Fibroblast of skin of left biceps (primary cell): ENCODE measurements at places on chromosomes 13 and 19.

DNA sequence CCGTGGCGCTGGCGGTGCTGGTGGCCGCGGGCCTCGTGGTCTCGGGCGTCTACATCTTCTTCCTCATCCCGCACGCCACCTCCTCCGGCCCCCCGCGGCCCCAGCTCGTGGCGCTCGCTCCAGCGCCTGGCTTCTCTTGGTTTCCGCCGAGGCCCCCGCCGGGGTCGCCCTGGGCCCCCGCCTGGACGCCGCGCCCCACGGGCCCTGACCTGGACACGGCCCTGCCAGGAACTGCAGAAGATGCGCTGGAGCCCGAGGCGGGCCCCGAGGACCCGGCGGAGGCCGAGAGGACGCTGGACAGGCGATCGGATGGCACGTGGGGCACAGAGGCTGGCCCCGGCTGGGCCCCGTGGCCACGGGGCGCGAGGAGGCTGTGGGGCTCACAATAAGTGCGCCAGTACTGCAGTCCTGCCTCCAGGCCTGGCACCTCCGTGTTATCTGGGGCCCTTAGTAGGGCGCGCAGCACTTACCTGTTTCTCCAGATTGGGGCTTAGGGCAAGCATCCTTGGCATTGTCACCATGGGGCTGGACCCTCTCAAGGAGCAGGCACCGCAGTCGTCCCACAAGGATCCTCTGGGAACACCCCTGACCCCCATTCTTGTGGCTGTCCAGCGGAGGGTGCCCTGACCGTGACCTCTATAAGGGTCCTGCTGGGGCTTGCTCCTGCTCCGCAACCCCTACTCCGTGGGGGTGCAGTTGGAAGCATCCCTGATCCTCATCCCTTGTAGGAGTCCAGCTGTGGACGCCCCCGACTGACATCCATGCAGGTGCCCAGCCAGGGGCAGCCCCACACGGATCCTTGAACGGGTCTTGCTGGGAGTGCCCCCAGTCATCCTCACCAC lies 1.5 kb downstream of the RNF225 start:
- no peak for DNase-seq

DNA sequence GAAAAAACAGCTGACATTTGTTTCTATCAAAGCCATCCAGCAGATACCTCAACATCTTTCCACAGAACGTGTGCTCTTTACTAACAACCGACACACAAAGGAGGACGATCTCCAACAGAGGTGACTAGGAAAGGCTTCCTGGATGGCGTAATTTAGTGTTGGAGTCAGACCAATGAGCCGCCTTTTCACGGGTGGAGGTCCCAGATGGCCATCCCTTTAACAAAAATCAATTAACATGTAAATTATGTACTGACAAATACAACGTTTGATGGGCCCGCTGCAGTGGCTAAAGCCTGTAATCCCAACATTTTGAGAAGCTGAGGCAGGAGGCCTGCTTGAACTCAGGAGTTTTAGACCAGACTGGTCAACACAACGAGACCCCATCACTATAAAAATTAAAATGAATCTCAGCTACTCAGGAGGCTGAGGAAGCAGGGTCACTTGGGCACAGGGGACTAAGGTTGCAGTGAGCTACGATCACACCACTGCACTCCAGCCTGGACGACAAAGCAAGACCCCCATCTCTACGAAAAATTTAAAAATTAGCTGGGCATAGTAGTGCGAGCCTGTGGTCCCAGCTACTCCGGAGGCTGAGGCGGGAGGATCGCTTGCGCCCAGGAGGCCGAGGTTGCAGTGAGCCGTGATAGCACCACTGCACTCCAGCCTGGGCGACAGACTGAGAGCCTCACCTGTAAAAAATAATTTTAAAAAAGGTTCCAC lies 1.2 kb upstream of the DPY19L3 start:
- no peak for DNase-seq

GRCh38 chr19:4732680-4733114 lies 9.1 kb upstream of the DPP9 start:
- no peak for DNase-seq

DNA sequence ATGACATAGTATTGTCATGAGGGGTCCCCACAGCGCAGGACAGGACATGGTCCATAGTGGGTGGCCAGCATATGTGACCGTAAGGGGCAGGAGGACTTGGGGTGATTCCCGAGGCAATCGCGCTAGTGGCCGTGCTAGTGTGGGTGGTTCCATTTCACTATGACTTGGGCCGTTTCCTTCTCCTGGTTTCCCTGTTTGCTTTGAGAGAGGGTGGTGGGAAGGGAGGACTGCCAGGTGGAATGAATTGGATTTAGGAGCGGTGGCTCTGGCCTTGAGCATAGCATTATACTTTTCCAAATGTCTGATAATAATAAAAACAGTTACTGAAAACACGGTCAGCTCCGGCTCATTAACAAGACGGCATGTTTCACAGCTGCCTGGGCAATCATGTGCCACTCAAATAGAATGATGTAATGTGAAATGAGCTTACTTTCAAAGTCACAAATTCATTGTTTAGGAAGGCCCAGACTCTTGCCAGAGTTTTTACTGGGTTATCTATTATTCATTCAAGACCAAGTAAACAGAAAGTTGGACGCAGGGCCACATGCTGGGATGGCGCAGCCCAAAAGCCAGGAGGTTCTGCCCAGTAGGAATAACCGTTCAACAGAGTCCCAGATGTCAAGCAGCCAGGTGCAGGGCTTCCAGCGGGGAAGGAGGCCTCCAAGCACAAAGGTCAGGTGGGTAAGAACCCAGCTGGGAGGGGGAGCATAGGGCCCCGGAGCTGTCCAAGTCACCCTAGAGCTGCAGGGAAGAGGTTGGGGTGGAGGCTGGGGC lies 19.6 kb upstream of the SLC15A1 start:
- no peak for DNase-seq

GRCh38 chr19:44617110-44617880 lies 3.9 kb downstream of the IGSF23 start:
- DNase-seq = no peak

DNA sequence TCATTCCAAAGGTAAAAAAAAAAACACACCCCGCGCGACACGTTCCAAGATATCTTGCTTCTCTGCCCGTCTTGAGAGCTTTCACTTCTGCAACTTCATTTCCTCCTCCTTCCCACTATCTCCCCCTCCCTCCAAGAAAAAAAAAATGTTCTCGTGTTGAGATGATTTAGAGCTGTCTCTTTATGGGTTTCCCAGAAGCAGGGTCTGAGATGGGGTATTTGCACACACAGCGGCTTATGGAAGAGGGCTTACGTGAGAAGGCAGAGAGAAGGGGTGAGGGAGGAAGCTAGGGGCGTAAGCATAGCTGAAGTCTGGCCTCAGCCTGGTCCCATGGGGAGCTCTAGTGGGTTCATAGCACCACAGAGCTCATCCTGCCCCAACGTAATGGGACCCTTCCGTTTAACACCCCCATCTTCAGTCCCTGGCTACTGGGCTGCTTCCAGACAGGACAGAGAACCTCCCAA lies 31.3 kb upstream of the USE1 start:
- DNase-seq = no peak

- DNase-seq = peak; percentile 76
Observed at GRCh38 chr19:45645631-45646344, 6.6 kb upstream of the EML2 start.

DNA sequence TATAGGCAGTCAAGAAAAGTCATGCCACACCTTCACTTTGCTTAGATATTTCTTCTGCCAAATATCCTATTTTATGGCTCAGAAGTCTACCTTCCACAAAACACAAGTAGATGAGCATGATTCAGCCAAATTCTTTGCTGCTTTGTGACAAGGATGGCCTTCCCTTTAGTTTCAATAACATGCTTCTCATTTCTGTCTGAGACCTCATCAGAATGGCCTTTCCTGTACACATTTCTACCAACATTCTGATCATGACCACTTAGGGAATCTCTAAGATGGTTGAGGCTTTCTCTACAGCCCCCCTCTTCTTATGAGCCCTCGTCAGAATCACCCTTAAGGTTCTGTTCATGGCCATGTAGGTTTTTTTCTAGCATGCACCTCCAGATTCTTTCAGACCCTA lies 96.2 kb downstream of the COL4A2 start:
- DNase-seq = no peak

DNA sequence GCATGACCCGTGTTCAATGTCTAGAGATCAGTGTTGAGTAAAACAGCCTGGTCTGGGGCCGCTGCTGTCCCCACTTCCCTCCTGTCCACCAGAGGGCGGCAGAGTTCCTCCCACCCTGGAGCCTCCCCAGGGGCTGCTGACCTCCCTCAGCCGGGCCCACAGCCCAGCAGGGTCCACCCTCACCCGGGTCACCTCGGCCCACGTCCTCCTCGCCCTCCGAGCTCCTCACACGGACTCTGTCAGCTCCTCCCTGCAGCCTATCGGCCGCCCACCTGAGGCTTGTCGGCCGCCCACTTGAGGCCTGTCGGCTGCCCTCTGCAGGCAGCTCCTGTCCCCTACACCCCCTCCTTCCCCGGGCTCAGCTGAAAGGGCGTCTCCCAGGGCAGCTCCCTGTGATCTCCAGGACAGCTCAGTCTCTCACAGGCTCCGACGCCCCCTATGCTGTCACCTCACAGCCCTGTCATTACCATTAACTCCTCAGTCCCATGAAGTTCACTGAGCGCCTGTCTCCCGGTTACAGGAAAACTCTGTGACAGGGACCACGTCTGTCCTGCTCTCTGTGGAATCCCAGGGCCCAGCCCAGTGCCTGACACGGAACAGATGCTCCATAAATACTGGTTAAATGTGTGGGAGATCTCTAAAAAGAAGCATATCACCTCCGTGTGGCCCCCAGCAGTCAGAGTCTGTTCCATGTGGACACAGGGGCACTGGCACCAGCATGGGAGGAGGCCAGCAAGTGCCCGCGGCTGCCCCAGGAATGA lies 1.5 kb upstream of the CEACAM5 start:
- DNase-seq = no peak

DNA sequence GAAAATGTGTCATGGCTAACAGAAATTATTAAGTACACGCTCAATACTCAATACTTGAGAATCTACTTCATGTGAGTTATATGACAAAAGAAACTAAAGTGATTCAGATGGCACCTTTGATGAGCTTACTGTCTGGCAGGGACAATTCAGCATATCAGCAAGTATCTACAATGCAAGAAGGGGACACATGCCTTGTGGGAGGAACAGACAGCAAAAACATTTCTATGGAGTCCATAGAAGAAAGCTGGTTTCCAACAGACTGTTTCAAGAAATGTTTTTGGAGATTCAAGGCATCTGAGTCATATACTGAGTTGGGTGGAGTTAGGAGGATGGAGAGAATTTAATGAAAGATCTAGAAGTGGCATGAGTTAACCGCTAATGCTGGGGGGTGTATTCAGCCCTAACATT lies 54.7 kb downstream of the MBNL2 start:
- no peak for DNase-seq

DNA sequence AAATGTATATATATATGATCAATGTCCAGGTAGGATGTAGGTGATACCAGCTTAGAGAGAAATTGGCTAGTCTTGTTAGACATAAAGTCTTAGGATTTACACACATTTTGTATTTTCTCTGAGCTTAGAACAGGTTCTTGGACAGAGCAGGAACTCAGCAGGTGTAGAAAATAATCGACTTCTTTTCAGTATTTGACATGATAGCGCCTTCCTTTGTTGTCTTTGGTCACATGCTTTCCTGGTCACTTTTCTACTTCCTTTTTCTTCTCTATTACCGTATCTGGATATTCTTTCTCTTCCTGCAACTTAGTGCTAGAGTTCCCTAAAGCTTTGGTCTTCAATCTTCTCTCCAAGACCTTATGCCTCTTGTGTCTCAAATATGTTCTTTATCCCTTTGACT lies 107.4 kb downstream of the LRCH1 start:
- DNase-seq = no peak

DNA sequence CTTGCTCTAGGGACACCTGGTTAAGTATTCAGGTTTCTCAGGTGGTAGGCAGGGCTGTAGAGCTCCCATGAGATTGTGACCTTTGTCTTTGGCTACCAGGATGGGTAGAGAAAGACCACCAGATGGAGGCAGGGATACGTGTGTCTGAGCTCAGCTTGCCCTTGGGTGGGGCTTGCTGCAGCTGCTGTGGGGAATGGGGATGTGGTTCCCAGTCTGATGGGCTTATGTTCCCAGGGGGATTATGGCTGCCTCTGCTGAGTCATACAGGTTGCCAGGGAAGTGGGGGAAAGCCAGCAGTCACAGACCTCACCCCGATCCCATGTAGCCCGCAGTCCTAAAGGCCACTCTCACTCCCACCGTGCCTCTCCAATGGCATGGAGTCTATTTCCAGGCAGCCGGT lies 659.9 kb upstream of the KLF12 start:
- no peak for DNase-seq

GRCh38 chr13:73720216-73720840 lies 413.9 kb downstream of the KLF12 start:
- DNase-seq = no peak

DNA sequence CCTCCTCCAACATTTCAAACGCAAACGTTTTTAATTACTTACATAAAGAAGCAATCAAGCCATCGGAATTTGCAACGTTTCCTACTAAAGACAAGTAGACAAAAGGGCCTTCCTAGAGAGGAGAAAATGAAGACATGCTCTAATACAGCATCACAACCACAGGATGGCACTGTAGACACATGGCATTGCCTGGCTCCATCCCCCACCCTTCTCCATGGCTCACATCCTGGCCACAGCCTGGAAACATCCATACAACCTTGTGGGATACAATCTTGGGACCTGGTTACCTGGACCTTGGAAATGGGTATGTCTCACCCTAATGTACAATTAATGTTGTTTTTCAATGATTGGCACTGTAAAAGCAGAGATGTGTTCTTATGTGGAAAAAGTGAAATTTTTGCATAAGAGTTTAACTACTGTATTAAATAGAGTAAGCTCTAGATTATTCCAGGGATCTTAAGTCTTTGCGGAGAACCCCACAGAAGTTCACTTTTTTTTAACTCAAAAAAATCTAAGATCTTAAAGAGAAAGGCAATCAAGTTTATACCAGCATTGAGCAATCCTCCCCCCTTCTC lies 21.5 kb downstream of the EBPL start:
- no peak for DNase-seq

GRCh38 chr19:41589371-41589770 lies 13.4 kb downstream of the CEACAM21 start:
- DNase-seq = no peak

- DNase-seq = no peak
Observed at GRCh38 chr19:56111601-56112312, 9.3 kb downstream of the ZNF787 start.

DNA sequence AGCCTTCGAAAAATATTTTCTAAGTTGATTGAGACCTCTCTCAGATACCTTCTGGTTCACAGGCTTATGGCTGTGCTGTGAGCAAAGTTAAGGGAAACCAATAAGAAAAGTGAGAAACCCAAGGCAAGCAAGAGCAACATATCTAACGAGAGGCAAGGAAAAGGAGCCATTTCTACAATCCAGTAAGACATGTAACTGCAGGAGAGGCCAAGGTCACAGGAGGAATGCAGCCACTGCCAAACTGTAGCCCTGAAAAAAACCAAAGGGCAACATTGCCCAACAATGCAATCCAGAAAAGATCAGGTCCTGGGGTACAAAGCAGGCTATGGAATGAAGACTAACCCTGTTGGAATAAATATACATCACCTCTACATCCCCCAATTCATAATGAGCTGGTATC lies 21.3 kb downstream of the SCGB2B2 start:
- no peak for DNase-seq

DNA sequence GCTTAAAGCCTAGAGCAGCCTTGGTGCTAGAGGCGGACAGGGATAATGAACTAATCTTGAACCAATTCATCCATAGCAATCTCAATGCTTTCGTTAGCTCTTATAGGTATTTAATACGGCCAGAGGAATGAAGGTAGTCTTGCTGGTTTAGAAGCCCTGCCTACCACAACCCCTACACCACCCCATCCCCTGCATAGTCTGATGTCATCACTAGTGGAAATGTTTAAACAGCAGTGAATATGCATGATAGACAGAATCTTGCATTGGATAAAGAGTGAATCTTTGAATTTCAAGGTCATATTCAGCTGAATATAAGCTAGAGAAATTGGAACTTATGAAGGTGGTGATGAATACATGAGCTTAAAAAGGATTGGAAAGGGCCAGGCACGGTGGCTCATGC lies 321.9 kb downstream of the ITGBL1 start:
- no peak for DNase-seq
